Metanephros (tissue), 2 donors: ENCODE measurements at places on chromosomes 2 and 18. TPM values are rescaled to one million over a fixed set of nuclear protein-coding genes. Genes with fewer than 3 reads are reported as not detected.

DYNAP gene
- not detected for total RNA-seq

ZNF396 gene
- total RNA-seq = 3.9 TPM

NFATC1 gene
- 13.8 TPM for total RNA-seq

ATP6V1C2 gene
- total RNA-seq = 7.6 TPM

GPR45 gene
- not detected for total RNA-seq

ABCG8 gene
- 1.4 TPM for total RNA-seq

SNTG2 gene
- 1.6 TPM for total RNA-seq

XRCC5 gene
- 215 TPM for total RNA-seq

CEP76 gene
- 13.6 TPM for total RNA-seq
